ENCODE measurements at places on chromosomes 1 and 21.

DNA sequence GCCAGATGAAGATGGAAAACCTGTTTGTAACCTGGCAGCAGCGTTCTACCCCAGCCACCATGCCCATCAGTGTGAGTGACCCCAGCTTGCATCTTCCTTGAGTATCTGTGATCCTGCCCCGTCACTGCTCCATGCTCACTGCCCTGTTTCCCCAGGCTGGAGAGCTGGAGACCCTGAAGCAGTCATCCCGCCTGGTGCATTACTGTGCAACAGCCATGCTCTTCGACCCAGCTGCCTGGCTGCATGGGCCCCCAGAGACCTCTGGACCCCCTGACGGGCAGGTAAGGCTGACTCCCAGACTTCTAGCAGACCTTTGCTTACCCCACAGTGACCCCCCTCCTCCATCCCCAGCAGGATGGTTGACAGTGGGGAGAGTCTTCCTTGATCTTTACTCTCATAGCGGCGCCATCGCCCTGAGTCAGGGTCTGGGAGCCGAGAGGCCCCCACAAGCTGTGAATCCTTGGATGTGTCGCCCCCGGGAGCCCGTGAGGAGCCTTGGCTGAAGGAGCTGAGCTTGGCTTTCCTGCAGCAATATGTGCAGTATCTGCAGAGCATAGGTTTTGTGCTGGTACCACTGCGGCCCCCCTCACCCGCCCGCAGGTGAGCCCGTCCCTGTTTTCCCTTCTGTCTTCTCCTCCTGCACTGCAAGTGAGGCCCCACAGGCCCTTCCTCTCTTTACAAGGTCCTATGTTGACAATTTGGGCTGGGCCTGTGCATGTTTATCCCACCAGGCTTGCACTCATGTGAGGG lies 10.4 kb downstream of the HYI start:
- DNase-seq: no peak

DNA sequence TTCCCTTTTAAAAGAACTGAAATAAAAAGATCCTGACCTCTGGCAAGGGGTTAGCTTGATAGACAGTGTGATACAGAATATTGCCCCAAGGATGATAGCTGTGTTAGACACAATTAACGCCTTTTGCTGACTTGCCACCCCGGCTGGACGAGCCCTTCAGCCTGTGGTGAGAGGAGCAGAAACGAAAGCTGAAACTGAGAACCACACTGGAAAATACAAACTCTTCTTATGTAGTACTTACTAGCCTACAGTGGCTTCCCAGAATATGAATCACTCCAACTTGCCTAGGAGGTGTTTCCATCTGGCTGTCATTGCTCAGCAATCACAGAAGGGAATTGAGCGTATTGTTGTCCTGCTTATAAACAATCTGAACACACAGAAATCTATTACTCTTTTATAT lies 22.9 kb downstream of the SAMSN1 start:
- DNase-seq: peak; percentile 28

- DNase-seq: no peak
Measured at GRCh38 chr1:32525053-32525452, 14.2 kb upstream of the ZBTB8A start.

GRCh38 chr1:173821680-173822079 lies 2.8 kb upstream of the DARS2 start:
- DNase-seq: no peak

DNA sequence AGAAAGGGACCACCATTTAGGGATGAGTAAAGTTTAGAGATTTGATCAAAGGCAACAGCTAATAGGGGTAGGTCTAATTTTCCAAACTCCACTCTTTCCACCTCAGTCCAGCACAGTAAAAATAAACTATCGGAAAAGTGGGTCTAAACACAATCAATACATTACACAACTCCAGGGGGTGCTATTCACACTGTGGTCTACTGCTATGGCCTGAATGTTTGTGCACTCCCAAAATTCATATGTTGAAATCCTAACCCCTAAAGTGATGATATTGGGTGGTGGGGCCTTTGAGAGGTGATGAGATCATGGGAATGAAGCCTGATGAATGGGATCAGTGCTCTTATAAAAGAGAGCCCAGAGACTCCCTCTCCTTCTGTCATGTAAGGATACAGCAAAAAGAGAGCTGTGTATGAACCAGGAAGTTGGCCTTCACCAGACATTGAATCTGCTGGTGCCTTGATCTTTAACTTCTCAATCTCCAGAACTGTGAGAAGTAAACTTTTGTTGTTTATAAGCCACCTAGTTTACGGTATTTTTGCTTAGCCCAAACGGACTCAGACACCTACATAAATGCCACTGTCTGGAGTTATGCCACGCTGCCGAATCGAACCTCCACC lies 193.9 kb downstream of the OMA1 start:
- no peak for DNase-seq

- no peak for DNase-seq
Measured at GRCh38 chr21:38772646-38773045, 33.1 kb upstream of the ETS2 start.

DNA sequence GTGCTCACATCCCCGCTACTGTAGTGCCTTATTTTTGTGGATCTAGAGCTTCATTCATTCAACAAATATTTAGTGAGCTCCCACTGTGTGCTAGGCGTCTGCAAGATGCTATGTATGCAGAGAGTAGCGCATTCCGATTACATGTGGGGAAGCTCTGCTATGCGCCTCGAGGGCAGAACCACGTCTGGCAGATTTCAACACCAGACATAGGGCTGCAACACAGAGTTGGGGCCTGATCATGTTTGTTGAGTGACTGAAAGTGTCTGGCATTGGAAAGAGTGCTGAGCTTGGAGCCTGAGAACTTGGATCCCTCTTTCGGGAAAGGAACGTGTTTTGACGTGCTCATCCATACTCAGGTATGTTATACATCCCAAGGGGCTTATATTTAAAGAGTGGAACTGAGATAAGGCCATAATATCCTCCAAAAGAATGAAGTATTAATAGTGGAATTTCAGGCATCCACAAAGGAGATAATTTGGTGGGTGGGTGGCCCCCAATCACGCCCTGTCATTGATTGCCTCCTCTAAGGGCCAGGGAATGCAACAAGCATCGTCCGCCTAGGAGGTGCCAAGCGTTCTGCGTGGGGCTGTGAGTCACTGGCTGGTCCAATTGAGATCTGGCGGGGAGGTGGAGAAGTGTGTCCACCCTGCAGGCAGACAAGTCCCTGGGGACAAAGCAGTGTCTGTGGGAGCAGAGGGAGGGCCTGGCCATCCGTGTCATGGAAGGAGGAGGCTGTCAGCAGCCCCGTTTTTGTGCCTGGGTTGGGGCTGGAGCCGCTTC lies 62.8 kb upstream of the ZBTB40 start:
- DNase-seq: no peak

DNA sequence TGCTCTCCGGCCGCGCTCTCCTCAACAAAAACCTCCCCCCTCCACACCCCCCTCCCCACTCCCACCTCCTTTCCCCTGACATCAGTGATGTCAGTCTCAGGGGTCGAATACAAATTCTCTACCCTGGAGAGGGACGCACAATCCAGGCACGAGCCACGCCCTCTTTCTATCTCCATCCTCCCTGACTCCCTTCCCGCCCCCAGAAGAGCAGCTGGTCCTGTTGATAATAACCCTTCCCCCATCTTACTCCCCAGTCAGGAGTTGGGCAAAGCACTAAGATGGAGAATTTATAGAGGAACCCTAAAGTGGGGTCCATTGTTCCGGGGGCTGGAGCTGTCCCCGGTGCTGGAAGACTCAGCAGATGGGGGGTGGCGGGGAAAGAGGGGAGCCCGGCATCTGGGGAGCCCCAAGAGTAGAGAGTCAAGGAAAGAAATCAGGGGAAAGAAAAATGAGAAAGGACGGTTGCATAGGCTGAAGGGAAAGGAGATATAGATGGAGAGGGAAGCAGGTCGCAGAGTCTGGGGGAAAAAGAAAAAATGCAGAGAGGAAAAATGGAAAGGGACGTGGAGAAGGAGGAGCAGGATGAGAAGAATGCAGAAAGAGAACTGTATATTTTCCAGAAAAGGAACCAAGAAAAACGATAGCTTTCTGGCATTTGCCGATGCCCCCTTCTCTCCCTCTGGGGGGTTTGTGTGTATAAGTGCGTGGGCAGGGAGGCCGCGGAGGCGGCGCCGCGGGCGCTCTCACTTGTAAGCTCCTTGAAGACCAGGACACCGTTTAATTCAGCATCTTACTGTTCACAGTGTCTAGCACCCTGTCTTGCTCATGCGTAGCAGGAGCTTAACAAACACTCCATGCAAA lies at the start of gene CELF3:
TSS of gene CELF3 (minus strand) at position 33 of the 861 bp plus-strand sequence. CDS start 783 bp downstream, outside the sequence.
- no peak for DNase-seq

GRCh38 chr1:115980156-115980555 lies 3.8 kb downstream of the SLC22A15 start:
- DNase-seq: no peak

- no peak for DNase-seq
Measured at GRCh38 chr1:2170211-2170610, 24.4 kb downstream of the FAAP20 start.

GRCh38 chr1:81549588-81550127 lies 251.1 kb upstream of the ADGRL2 start:
- no peak for DNase-seq

DNA sequence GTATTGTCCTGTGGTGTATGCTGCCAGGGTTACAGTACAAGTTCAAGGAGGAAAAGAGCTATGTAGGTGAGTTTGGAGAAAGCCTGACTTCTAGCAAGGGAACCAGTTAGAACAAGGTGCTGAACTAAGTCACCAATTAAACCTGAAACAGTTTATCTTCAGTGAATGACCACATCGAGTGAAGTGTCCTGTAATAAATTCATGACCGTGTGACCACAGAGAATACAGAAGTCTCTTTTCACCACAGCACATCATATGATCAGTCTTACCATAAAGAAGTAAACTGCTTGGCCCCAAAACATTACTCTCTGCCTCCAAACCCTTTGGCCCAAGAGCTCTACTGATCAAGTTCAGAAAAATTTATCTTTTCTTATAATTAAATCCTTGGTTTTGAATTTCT lies 141.4 kb downstream of the DAB1 start:
- DNase-seq: no peak

GRCh38 chr1:181239086-181239485 lies 150.6 kb downstream of the IER5 start:
- DNase-seq: no peak

DNA sequence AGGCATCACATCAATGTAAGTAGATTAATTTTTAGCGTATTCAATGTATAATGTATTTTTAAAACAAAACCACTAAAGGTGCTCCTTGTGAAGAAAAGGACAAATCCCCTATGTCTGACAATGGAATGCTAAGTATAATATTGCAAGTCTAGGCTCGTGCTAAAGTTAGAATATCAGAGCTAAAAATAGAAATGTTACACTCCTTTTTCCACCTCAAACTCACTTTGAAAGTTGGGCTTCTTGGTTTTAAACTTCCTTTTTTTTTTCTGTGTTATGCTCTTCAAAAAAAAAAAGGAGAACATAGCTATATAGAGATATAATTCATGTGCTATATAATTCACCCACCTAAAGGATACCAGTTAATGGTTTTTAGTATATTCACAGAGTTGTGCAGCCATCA lies 3.6 kb upstream of the SERBP1 start:
- DNase-seq: no peak

GRCh38 chr21:45430521-45431501 lies 25.8 kb downstream of the COL18A1 start:
- no peak for DNase-seq

DNA sequence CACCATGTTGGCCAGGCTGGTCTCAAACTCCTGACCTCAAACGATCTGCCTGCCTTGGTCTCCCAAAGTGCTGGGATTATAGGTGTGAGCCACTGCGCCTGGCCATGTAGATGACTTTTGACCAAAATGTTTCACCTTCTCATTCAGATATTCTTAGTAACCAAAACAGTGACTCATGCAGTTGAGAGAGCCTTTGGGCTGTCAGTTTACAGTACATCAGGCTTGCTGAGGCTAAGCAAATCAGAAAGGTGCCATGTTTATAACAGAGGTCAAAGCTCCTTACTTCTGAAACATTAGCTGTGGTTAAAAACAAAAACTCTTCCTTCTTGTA lies 21.0 kb downstream of the CNIH4 start:
- DNase-seq: no peak

DNA sequence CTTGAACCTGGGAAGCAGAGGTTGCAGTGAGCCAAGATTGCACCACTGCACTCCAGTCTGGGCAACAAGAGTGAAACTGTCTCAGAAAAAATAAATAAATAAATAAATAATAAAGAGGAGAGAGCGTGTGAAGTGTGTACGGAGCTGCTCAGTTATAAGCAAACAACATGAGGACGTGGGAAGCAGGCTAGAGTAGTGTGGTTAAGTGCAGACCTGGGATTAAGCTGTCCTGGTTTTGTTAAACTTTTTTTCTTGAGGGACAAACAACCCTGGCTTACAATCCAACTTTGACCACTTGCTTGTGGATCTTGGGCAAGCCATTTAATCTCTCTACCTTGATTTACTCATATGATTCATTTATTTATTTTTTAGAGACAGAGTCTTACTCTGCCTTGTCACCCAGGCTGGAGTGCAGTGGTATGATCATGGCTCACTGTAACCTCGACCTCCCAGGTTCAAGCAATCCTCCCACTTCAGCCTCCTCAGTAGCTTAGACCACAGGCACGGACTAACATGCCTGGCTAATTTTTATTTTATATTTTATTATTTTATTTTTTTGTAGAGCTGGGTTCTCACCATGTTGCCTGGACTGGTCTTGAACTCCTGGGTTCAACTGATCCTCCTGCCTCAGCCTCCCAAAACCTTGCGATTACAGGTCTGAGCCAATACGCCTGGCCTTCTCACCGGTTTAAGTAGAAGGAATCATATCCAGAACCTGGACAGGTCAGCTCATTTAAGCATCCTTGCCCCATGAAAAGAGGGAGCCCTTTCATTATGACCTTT lies 52.7 kb downstream of the RPS6KA1 start:
- DNase-seq: no peak

GRCh38 chr1:90381598-90381997 lies 335.5 kb downstream of the BARHL2 start:
- DNase-seq: no peak

- DNase-seq: no peak
Measured at GRCh38 chr1:219629296-219629880, 16.5 kb upstream of the ZC3H11B start.

DNA sequence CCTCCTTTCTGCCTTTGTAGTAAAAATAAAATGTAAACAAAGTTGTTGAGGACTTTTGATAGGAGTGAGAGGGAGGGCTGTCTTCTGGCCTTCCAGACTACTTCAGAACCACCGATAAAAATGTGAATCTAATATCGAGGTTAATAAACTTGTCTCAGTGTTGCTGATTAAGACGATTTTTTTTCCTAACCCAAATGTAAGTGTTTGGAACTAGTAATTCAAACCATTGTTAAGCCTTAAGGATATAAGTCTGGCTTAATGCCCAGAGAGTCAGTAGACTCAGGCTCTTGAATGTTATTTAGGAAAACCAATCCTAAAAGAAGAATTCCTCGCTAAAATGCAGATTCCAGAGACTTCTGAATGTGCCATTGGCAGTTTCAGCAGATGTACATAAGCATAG lies 356.9 kb downstream of the SIPA1L2 start:
- DNase-seq: no peak
